ENCODE measurements at places on chromosomes 7 and 10. TPM values are rescaled to one million over a fixed set of nuclear protein-coding genes. Genes with fewer than 3 reads are reported as not detected.

- DNase-seq, result no peak
Measured at GRCh38 chr7:38660427-38661099, 29.4 kb upstream of the AMPH start.

DNA sequence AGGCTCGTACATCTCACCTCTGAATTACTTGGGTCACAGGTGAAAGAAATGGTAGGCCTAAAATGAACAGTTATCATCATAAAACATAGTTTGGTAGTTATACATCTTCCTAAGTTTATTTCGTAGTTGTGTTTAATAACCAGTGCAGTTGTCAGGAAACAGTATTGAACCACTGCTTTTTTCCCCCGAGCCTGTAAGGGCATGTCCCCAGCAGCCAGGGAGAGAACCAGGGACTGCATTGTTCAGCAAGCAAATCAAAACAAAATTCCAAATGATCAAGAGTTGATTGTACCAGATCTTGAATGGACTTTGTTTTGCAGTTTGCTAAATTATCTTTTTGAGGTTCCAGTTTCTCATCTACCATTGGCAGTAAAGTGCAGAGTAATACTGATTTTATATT is 2.4 kb downstream of the EIF4H start:
- DNase-seq, result no peak

DNA sequence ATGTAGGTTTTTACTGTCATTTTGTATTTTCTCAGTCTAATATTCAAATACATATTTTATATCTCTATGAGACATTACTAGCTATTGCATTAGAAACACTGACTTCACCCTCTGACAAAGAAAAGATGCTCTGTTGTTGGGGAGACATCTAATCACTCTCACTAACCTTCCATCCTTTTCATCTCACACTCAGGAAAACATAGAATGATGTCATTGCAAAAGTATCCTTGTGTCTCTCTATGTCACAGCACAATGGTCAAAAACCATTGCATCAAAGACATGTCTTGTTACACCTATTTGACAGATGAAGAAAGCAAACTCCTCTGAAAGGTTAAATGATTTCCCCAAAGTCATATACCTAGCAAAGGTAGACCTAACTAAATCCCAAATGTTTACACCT is 231.3 kb upstream of the PTN start:
- no peak for DNase-seq

- DNase-seq, result no peak
Measured at GRCh38 chr10:33332183-33333065, 2.0 kb downstream of the NRP1 start.

DNA sequence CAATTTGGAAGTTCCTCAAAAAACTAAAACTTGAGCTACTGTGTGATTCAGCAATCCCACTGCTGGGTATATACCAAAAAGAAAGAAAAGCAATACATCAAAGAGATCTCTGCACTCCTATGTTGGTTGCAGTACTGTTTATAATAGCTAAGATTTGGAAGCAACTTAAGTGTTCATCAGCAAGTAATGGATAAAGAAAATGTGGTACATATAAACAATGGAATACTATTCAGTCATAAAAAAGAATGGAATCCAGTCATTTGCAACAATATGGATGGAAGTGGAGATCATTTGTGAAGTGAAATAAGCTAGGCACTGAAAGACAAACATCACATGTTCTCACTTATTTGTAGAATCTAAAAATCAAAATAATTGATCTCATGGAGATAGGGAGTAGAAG is 16.5 kb upstream of the IMMP2L start:
- DNase-seq, result no peak

DNA sequence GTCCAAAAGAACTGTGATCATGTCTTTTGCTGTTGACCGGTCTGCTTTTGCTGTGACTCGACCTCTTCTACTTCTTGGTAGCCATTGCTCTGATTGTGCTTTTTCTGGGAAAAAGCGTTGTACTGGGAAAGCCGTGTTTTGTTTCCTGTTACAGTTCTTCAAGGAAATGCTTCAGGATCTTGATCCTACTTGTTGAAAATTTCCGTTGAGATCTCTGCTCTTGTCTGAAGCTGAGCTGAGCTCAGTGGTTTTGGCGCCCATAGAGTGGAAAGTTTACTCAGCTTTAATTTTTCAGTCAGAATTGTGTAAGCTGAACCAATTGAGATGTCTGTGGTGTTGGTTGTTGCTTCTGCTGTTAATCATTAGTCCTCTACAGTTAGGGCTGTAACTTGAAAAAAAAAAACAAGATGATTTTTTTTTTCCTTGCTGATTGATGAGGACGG is 302.2 kb downstream of the CCDC3 start:
- no peak for DNase-seq

DNA sequence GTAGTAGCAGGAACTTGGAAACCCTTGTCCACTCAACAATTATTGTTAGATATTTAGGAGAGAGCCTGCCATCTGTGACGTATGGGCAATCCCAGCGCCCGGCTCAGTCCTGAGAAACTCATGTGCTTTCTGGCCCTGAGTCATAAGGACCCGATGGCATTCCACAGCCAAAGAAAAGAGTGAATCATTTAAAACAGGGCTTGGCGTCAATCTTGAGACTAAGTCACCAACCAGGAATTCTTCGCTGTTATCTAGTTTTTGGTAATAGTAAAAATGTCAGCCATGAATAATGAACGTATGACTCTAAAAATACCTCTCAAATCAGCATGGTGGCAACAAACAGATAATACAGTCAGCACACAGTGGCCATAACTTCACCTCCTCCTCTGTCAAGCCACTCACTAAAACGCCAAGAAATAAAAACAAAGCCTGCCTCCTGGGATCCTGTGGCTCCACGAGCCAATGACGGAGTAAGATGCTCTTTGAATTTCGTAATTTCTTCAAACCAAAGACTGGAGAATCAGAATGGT is 140.8 kb downstream of the ADAM12 start:
- DNase-seq, result no peak

DNA sequence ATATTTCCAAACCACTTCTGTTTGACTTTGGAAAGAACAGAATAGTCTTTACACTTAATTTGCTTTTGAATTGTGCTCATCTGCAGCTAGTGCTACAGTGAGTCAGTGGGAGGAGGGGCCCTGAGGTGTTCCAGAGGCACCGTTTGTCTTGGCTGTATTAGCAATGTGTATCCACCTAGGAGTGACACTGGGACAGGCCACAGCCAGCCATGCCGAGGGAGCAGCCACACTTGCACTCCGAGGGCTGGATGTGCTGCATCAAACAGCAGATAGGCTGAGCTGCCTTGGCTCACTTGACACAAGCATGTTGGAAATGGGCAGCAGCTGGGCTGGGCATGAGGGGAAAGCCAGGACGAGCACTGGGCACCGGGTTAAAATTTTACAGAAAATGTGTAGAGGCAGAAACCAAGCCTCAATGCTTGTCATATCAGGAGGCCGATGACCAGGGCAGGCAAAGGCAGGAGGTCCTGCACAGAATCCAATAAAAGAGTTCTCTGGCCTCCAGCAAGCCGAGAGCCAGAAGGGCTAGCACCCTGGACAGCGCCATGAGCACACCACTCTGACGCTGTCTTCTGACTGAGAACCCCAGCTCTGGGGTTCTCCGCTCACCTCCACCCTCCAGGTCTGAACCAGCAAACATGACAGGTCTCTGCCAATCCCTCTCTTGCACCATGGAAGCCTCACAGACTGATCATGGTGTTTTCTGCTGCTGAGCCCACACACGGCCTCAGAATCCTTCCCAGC is 163.3 kb downstream of the GRID1 start:
- DNase-seq, result no peak

DNA sequence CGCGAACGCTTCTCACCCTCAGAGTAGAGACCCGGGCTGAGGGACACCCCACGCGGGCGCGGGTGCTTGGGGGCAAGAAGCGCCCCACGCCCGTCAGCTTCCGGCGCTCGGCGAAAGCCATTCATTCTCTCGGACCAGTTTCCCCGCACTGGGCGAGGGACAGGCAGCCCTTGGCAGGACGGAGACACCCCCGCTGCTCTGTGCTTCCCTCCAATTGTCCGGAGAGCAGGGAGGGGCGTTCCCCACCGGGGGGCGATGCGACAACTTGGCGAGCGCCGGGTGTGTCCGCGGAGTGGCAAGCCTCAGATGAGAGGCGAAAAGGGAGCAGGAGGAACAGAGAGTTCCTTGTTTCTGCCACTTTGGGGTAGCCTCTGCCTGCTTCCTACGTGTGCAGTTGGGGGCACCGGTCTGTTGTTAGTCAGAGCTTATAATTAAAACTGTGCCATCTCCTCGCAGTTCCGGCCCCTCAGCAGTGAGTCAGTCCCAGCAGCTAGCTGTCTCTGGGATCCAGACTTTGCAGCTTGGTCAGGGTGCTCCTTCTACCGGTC is 1.7 kb downstream of the GPR158 start:
- DNase-seq, result no peak

Gene KCNIP2
- total RNA-seq, result 7.1 TPM

Gene CACNA2D1
- not detected for total RNA-seq

All from activated B cell treated with CpG ODN at 0.5 μM for 24 hours (primary cell).